ENCODE measurements at places on chromosomes 6 and 20.

DNA sequence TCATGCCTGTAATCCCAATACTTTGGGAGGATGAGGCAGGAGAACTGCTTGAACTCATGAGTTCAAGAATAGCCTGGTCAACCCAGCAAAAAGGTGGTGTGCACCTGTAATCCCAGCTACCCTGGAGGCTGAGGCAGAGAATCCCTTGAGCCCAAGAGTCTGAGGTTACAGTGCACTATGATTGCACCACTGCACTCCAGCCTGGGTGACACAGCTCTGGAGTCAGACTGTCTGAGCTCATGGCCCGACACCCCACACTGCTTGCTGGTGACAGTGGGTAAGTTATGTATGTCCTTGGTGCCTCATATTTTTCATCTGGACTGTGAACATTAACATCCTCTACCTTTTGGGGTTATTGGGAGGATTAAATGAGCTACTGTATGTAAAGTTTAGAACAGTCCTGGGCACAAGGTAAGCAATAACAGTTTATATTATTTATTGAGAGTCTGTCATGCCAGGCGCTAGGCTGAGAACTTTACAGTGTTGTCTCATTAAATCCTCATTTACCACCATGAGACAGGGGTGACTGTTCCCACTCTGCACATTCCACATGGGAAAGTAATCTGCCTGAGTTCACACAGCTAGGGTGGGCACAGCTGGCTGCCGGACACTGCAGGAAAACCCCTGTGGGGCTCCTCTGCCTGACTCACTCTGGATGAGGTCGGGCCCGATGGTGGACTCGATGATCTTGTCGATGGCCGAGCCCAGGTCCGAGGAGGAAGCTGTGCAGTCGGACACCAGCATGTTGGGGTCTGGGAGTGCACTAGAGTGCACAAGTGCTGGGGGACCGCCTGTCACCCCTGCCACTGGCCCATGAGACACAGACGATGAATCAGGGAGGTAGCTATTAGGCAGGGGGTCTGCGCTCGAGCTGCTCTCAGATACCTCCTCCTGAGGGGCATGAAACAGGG, 2.9 kb downstream of the ZNF335 start:
- DNase-seq, result no peak

DNA sequence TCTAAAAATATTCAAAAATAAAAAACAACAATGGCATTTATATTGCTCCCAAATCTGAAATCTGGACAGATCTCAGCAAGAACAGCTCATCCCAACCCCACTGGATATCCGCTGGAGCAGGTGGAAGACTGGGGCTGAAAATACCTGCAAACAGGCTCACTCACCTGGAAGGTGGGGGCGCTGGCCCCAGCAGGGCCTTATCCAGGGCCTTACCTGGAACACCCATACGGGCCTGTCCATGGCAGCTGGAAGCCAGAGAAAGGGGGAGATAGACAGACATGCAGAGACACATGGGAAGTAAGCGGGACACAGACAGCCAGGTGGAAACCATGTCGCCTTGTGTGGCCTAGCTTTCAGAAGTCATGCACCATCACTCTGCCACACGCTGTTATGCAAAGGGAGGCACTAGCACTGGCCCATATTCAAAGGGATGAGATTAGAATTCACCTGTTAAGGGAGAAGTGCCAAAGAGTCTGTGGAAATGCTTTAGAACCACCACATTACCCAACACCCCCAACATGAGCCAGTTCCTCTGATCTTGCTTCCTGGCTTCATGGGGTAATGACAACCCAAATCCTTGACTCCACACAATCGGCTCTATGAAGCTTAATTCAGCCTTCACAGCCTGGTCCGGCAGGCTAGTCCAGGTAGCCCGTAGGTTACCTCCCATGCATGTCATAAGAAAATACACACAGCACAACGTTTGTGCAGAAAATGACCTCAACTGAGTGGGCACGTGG, 99.0 kb upstream of the CDYL start:
- no peak for DNase-seq

DNA sequence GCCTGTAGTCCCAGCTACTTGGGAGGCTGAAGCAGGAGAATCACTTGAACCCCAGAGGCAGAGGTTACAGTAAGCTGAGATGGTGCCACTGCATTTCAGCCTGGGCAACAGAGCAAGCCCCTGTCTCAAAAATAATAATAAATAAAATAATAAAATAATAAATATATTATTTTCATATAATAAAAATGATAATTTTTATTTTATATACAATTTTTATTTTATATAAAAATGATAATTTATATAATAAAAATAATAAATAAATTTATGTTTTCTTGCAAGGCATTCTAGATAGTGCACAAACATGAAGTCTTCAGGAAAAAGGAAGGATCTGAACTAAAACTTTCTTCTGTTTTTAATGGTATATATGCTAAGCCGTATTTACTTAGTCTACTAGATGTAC, 12.6 kb upstream of the SGK1 start:
- no peak for DNase-seq

GRCh38 chr6:154298297-154298696, 58.3 kb downstream of the IPCEF1 start:
- no peak for DNase-seq

DNA sequence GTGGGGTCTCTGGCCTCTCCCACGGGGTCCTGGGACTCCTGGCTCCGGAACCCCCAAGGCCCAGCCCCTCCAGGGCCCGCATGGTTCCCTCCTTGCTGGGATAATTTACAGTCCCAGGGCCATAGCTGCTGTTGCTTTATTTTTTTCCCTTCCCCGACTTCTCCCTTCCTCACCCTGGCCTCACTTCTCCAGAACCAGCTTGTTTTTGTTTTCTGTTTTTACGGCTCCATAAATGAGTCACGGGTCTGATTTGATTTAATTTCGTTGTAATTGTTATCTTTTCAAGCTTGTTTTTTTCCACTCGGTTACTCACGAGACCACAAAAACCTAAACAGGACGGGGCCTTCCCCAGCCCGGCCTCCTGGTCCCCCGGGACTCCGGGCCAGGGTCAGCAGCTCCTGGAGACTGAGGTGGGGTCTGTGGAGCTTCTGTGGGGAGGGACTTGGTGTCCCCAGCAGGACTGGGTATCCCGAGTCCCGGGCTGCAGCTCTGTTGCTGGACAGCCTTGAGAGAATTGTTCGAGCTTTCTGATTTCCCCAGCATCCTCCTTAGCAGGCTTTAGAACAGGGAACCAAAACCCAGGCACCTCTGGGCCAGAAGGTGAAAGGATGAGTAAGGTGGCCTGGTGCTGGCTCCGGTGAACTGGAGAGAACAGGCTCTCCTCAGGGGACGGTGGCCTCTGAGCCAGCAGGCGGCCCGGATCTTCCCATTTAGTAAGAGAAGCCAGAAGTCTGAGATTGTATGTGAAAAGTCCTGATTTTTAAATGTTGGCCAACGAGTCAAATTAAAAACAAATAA, 94.9 kb downstream of the CEBPB start:
- no peak for DNase-seq

- peak; percentile 24 for DNase-seq
These were observed 496 bp downstream of the GRM4 start for GRCh38 chr6:34145161-34146020.

DNA sequence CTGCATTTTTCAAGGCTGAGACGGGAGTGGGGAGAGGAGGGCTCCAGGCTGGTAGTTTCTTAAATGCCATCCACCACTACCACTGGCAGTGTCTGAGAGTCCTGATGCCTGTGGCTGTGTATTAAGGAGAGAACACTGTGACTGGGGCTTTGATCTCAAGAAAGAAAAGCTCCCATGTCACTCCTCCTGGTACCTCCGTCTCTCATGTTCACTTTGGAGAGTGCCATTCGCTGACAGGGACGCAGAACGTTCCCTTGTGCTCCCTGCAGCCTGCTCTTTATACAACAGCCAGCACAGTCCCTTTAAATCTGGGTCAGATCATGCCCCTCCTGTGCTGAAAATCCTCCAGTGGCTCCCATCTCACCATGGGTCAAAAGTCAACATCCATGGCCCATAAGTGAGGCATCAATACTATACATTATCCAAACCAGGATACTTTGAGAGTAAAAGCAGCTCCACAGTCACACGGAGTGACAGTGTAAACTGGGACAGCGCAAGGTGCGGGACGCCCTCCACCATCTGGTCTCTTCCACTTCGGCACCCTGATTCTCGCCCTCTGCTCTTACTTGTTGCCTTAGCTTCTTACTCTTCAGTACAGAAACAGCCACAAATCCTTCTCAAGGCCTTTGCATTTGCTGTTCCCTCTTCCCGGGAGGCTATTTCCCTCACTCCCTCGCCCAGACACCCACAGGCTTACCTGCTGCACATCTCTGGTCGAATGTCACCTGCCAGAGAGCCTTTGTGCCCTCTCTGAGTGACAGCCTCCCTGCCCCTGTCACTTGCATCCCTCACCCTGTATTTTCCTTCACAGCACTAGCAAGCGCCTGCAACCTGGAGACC, 20.0 kb downstream of the PDYN start:
- DNase-seq, result no peak

- DNase-seq, result no peak
These were observed 53.6 kb upstream of the FRMD1 start for GRCh38 chr6:168132531-168133167.

Data from activated CD8-positive, alpha-beta memory T cell treated with anti-CD3 and anti-CD28 coated beads for 4 hours (primary cell).